ENCODE measurements at places on chromosomes 16 and 17. TPM values are rescaled to one million over a fixed set of nuclear protein-coding genes. Genes with fewer than 3 reads are reported as not detected.

CTRB1 gene
- 0.33 TPM for polyA plus RNA-seq

MAPK8IP3 gene
- polyA plus RNA-seq = 40.3 TPM

SLC35G6 gene
- not detected for polyA plus RNA-seq

ITGAD gene
- 0.24 TPM for polyA plus RNA-seq

IRX6 gene
- 2.1 TPM for polyA plus RNA-seq

PDE6G gene
- 1.8 TPM for polyA plus RNA-seq

PROCA1 gene
- polyA plus RNA-seq = 1.2 TPM

LGALS9B gene
- polyA plus RNA-seq = 0.39 TPM

NACA2 gene
- polyA plus RNA-seq = 0.07 TPM

KCNH6 gene
- polyA plus RNA-seq = 0.06 TPM

TMIGD1 gene
- polyA plus RNA-seq = not detected
